ENCODE measurements at places on chromosomes 16 and 17.

DNA sequence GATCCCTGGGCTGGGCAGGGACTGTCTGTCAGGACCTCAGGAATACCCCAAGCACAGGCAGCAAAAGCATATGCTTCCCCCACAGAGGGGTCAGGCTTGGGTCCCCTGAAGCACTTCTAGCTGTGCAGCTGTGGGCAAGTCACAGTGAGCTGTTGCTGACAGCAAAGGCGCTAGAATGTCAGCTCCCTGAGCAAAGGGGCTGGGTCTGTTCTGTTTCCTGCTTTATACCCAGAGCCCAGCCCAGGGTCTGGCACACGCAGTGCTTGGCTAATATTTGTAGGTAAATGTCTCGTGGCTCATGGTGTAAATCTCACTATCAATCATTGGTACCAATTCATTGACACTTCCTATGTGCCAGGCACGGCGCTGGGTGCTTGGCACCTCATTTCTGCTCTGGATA, 16.6 kb upstream of the MPRIP start:
- no peak for DNase-seq

DNA sequence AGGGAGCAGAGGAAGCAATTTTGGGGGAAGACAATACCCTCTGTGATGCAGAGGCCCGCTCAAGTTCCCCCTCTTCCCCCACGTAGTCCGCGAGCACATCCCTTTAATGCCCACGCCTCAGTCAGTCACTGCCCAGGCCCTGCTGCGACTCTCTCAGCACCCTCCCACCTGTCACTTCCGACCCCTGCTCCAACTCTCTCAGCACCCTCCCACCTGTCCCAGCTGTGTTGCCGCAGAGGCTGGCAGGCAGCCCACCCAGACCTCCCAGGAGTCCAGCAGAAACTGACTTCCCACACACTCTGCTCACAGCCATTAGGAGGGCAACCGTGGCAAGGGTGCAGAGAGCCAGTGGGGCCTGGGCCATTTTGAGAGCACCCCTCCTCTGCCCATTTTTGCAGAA, 92.7 kb downstream of the WSCD1 start:
- DNase-seq = no peak

DNA sequence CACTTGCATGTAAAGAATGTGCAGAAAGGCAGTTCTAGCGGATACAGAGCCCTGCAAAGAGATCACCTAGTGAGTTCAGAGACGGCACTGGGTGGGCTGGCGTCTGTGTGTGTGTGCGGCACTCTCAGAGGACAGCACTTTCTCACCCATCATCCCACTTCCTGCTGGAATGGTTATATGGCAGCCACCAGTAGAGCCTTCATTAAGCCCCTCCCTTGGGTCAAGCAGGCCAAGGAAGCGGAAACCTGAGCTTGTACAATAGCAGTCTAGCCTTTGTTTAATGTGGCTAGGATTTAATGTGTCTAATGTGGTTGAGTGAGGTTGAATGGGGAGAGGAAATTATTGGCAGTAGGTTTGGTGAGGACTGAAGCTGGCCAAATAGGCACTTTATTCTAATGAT, 88.3 kb upstream of the ELAC2 start:
- no peak for DNase-seq

DNA sequence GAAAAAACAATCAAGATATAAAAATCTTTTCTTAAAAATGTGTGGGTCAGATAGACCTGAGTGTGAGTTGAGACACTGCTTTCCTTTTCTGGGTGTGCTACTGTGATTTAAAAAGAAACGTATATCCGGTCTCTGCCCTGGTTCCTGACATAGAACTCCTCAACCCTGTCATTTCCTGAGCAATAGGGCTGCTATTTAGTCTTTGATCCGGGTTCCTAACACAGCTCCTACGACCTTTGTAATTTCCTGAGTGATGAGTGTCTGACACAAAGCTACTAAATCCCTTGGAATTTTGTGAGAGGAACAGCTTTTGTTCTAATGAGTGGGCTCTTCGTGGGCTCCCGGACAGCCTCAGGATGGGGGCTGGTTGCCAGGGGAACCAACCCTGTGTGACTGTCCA, 93.9 kb upstream of the FA2H start:
- DNase-seq = no peak

- DNase-seq = no peak
Measured at GRCh38 chr16:74887084-74887483, 97.8 kb downstream of the WDR59 start.

DNA sequence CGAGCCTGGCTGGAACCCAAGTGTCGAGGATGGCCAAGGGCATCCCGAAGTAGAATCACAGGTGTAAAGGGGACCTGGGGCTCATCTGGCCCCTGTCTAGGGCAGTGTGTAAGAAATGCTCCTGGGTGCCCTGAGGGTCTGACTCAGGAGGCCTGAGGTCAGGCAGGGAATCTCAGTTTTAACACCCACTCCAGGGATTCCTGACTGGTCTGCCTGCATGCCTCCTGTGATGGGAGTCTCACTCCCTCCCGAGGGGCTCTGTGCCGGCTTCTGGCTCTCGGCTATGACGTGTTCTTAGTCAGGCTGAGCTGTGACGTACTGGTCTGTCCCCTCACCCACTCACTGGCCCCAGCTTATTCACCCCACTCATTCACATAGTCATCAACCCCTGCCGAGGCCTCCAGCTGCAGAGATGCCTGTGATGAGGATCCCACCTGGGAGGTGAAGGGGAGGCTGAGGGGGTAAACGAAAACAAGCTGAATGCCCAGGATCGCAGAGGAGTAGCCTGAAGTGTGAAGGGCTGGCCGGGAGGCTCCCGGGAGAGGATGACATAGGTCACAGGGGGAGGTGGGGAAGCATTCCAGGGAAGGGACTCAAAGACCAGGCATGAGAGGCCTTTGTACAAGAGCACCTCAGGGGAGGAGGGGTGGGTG, 23.8 kb downstream of the FAM83G start:
- no peak for DNase-seq

- no peak for DNase-seq
Measured at GRCh38 chr16:89063768-89064320, 29.8 kb upstream of the ACSF3 start.

GRCh38 chr17:13609941-13610340, 8.2 kb upstream of the HS3ST3A1 start:
- DNase-seq = no peak

DNA sequence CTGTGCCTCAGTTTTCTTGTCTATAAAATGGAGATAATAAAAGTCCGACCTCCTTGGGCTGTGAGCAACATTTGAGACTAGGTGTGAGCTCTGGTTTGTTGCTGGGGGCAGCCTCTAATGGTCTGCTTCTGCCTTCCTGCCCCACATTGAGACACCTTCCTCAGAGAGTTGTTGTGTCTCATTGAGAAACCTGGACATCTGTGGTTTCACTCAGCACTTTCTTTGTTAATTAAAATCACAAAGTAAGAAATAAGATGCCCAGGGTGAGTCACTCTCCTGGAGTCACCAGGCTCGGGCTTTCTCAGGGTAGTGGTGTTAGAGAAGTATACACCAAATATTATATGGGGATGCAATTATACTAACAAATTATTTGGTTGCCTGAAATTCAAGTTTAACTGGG, 389.2 kb upstream of the SALL1 start:
- no peak for DNase-seq

DNA sequence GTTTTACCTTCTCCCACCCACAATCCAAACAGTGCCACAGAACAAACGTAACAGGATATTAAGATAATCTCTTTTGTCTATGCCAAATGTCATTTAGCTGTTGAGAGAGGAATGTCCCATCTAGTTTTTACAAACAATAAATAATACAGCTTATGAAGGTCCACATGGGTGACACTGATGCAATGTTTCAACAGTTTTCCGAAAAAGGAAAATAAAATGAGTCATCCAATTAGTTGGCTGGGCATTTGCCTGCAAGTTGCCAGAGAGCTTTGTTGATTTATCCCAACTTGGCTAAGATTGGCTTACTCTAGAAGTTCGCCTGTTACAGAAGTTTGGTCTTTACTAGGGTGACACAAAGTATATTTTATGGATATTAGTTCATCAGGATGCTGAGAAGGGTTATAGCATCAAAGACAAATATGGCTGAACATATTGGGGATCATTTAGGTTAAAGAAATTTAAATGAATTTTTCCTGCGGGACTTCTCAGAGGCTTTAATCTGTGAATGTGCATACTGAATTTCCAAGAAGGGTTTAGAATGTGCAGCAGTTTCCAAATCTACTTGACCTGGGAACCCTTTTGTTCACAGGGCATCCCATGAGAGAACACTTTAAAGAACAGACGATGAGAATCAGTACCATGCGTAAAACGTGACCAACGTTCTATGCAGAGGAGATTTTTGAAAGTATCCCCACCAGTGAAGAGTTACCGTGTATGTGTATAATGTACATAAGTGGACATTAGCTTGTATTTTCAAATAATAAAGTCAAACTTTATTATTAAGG, 73.1 kb downstream of the CDH13 start:
- DNase-seq = no peak

DNA sequence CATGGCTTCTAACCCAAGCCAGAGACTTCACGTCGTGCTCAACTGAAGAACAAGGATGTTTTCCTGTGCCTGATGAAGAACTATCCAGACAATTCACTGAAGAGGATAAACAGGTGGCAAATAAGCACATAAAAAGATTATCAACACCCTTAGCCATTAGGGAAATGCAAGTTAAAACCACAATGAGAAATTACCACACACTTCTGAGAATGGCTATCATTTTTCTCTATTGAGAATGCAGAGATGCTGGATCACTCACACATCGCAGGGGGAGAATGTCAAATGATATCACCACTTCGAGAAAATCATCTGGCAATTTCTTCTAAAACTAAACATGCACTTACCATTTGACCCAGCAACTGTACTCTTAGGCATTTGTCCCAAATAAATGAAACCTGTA, 162.8 kb downstream of the IRX3 start:
- DNase-seq = no peak

GRCh38 chr17:2292100-2292499, 11.5 kb downstream of the SMG6 start:
- DNase-seq = no peak

DNA sequence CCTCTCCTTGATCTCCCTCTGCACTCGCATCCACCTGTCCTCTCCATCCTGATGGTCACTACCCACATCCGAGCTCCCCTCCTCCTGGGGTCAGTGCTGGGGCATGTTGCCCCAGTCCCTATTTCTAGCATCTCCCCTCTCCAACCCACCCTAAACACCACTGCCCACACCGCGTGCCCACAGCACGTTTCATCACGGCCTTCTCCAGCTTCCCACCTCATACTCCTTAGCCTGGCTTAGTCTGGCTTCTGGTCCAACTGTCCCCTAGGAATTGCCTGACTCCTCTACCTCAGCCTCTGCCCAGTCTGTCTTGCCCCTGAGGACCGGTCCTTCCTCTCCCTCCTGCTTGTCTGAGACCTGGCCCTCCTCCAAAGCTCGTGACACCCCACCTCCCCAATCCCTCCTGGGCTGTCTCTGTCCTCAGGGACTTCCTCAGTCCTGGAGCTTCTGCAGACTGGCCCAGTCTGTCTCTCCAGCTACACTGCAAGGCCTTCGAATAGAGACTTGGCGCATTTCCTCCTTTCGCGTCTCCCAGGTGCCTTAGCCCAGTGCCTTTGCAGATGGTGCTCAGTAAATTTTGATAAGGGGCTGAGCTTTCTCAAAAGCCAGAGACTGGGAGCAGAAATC, 4.9 kb downstream of the ALOX15 start:
- no peak for DNase-seq

- no peak for DNase-seq
Measured at GRCh38 chr16:68194251-68194650, 41.7 kb downstream of the ESRP2 start.

GRCh38 chr16:48188449-48189102, 32.8 kb upstream of the ABCC12 start:
- DNase-seq = no peak

- no peak for DNase-seq
Measured at GRCh38 chr16:69917311-69917710, 33.8 kb upstream of the CLEC18A start.

DNA sequence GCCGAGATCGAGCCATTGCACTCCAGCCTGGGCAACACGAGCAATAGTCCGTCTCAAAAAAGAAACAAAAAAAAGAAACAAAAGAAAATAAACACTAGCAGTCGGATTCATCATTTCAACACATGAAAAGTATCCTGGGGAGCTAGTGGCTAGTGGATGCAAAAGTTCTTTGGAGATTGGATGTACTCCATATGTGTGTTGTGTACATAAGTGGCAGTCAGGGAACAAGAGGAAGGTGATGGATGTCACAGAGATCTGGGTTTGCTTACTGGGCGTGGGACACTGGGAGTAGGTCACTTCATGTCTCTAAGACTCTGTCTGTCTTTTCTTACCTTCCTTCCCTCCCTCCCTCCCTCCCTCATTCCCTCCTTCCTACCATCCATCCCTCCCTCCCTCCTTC, 35.4 kb downstream of the MRC2 start:
- DNase-seq = no peak

DNA sequence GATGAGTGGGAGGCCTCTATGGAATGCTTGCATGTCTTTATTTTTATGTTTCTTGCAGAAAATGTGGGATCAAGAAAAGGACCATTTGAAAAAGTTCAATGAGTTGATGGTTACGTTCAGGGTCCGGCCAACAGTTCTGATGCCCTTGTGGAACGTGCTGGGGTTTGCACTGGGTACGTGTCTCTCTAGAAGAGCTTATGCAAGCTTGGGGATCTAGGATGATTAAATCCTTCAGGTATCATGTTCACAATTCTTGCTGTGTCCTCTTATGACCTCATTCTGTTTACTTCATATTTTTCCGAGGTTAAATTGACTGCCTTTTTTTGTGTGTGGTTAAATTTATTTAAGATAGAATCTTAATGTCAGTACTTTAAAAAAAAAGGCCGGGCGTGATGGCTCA, 6.4 kb downstream of the COQ7 start:
- no peak for DNase-seq

DNA sequence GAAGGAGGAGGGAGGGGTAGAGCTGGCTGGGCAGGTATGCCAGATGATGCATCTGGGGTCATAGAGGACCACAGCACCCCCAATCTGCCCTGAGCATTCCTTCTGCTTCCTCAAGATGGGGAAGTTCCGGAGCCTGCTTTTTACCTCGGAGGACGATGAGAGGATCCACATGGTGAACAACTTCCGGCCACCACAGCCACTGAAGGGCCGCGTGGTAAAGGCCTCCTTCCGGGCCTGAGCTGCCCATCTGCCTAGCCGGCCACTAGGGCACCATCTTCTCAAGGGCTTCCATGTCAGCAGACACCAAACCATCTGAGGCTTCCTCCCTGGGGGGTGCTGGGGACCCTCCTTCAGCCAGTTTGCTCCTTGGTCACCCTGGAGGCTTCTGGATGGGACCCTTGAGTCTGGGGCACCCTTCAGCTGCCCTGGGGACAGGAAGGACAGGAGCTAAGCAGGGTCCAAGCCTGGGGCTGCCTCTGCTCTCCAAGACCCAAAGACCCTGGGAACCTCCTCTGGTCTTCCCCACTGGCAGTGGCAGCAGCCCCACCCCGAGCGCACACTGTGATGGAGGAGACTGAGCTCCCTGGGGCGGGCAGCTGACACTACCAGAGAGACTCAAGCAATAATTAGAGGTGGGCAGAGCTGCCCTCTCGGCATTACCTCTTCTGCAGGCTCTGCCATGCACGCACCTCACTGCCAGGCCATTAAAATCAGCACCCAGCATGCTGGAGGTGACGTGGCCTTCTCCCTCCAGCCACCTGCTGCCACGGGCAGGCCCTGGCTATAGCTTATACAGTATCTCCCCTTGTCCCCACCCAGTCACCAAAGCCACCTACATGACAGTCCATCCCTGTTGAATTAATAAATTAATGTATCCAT, 9.3 kb downstream of the CA7 start:
- no peak for DNase-seq

All from NCI-H774 (cell line).